Pancreas (tissue), 10 donors: ENCODE measurements at places on chromosomes 12 and 14. TPM values are rescaled to one million over a fixed set of nuclear protein-coding genes. Genes with fewer than 3 reads are reported as not detected.

The LLPH gene
- total RNA-seq, result 8.7 TPM

GRCh38 chr12:14950982-14951746 lies 10.2 kb downstream of the ARHGDIB start:
- DNase-seq, result no peak

The NYNRIN gene
- total RNA-seq, result 9.0 TPM

The BIN2 gene
- total RNA-seq, result 0.75 TPM

The ANKS1B gene
- 3.2 TPM for total RNA-seq
